ENCODE measurements at places on chromosomes 7 and 10.

GRCh38 chr10:131203456-131204357 lies 107.8 kb downstream of the TCERG1L start:
- no peak for DNase-seq

DNA sequence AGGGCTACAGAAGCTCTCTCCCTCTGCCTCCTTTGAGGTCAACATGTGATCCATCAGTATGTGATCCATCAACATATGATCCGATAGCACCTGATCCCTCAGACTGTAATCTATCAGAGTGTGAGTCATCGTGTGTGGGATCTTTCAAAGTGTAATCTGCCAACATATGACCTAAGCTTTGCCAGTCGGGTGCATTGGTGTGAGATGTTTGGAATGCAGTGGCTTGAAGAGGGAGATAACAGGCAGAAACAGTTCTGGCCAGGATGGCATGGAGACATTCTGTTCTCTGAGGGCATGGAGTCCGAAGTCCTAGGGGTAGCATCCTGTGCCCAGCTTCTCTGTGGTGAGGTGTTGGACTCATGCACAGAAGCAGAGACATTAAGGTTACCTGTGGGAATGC lies 217.7 kb upstream of the ETV1 start:
- DNase-seq, result no peak

DNA sequence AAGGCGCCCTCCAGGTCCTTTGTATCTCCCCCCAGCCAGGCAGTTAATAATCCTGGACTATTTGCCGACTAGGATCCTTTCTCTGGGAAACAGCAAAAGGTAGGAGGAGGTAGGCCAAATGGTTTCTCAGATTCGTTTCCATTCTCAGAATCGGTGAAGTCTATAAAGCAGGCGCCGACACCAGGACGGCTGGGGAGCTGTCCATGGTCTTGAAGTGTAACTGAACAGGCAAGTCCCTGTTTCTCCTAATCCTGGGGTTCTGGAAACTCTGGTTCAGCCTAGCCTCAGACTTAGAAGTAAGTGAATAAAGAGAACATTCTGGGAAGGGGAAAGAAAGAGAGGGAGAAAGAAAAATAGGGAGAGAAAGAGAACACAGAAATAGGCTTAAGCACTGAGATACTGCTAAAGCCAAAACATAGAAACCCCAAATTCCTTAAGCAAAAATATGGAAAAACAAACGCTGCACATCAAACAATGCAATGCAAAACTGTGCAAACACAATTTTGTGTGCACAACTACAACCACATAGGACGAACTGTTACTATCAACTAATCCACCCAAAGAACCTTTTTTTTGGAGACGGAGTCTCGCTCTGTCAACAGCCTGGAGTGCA lies 11.1 kb upstream of the INA start:
- peak; percentile 86 for DNase-seq

DNA sequence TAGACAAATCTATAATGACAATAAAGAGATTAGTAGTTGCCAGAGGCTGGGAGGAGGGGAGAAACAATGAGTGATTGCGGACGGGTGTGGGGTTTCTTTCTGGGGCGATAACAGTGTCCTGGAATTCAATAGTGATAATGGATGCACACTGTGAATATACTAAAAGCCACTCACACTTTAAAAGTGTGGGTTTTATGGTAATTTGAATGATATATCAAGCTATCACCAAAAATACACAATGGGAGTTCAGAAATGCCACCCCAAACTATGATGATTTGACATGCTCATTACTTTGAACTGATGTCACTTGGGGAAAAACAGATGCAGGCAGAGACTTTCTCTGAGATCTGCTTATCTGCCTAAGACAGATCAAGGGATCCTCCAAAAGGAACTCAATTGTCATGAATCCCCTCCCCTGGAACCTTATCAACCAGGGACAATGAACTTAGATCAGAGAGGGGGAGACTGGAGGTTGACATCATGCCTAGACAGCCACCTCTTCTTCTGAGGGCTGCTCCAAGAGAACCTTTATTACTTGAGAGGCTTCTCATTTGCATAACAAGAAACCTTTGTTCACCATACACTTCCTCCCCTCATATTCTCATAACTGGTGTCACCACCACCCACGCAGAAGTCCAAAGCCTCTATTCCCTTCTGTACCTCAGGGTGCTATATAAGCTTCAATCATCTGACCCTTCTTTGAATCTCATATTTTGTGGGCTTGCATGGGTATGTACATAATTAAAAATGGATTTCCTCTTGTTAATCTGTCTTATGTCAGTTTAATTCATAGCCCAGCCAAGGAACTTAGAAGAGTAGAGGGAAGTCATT lies 14.8 kb upstream of the ZC3HAV1 start:
- DNase-seq, result no peak

- DNase-seq, result peak; percentile 73
Measured at GRCh38 chr7:155190688-155191087, 107.0 kb upstream of the INSIG1 start.

GRCh38 chr7:96188591-96188991 lies 133.3 kb downstream of the SLC25A13 start:
- DNase-seq, result peak; percentile 55

GRCh38 chr7:39102234-39102633 lies 124.5 kb downstream of the POU6F2 start:
- no peak for DNase-seq

- DNase-seq, result peak; percentile 99
Measured at GRCh38 chr7:18866359-18867036, 250.9 kb downstream of the TWIST1 start.

DNA sequence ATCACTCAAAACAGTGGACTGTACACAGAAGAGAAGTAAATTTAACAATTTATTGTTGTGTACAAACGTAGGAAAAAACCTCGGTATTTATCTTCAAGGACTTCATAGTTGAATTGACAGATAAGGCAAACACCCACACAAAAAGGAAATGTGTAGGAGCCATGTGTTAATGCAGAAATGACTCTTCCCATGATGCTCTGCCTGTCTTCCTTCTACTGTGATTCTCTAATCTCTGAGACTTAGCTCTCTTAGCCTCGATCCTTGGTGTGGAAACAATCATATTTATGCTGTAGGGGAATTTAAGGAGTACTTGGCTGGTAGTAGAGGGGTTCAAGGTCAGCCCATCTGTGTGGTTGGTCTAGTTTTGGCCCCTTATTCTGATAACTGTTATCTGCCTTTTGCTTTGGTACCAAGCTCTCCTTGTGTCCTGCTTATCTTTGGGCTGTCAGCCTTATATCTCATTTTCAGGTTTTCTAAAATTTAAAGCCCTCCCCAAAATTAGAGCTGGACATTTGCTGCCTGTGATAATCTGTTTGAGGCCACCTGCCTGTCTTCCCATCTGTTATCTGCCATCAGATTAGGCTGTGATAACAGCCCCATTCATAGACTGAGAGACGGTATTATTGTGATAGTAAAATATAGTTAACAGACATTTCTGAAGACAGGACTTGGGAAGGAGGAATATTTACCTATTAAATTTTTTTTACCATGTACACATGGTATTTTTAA lies 81.7 kb downstream of the GPR85 start:
- DNase-seq, result no peak

GRCh38 chr10:5155951-5156350 lies 29.0 kb downstream of the AKR1C8 start:
- DNase-seq, result no peak

GRCh38 chr10:8400892-8401291 lies 346.4 kb downstream of the GATA3 start:
- no peak for DNase-seq

- no peak for DNase-seq
Measured at GRCh38 chr7:116553168-116553964, 28.5 kb downstream of the CAV1 start.

DNA sequence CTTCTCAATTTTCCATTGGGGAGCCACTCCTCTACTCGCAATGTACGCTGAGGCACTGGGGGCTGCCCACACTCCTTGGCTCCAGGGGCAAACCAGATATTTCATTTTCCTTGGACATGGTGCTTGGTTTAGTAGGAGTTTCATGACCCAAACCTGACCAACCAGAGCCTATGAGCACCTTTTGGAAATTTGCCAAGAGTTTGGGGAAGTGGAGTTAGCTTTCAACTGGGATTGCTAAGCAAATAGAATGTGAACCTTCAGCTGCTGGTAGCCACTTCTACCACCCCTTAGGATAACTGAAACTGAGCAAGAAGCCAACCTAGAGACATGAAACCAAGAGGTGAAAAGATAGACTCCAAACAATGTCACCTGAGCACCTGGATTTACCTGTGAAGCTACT lies 74.9 kb upstream of the COL13A1 start:
- DNase-seq, result no peak

- no peak for DNase-seq
Measured at GRCh38 chr7:157018997-157019608, 8.6 kb upstream of the MNX1 start.
